ENCODE measurements at places on chromosomes 11 and 22.

DNA sequence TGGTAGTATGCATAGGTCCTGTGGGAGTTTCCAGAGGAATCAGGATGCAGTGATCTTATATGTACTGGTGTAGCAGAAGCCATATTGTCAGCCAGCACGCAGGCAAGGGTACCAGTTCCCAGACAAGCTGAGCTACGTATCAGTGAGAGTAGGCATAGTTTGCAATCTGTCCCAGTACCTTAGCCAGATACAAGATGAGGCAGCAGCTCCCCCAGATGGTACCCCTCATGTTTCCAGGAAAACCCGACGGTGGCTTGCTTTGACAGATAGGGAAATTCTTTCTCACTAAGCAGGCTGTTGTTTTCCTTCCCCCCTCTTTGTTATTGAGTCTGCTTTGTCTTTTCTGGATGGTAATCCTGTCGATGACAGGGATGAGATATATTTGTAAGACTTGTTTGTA, 109.7 kb upstream of the RRM1 start:
- no peak for DNase-seq

GRCh38 chr11:28738549-28738948, 630.4 kb downstream of the METTL15 start:
- DNase-seq = no peak

DNA sequence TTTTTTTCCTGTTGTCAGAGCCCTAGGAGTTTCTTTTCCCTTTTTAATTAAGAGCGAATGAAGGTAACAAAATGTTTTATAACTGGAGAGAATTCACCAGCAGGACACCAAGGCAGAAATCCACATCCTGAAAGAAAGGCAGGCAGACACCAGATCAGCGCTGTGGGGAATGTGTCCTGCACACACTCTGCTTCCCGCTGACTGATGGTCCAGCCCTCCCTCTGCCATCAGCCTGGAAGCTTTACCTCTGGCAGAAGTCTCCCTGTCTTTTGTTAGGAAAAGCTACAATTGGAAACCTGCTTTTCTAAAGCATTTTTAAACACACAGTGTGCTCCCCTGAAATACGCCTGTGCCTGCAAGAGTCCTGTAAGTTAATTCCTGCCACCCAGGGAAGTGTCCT, 638.5 kb downstream of the NTM start:
- DNase-seq = no peak

DNA sequence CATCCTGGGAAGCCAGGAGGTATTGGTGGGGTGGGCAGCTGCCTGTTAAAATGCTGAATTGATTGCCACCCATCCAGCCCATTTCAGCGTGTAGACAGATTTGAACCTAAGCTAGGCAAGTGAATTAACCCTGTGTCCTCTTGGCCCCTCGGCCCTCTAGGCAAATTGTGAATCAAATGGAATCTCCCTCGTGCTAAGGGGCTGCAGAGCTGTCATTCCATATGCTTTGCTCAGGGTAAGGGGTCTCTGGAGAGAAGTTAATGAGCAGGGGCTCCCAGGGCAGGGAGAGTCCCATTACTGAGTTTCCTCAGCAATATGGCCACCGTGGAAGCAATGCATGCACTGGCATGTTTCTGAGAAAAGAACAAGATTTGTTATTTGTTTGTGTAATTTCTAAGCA, 117.7 kb upstream of the RCN1 start:
- no peak for DNase-seq

DNA sequence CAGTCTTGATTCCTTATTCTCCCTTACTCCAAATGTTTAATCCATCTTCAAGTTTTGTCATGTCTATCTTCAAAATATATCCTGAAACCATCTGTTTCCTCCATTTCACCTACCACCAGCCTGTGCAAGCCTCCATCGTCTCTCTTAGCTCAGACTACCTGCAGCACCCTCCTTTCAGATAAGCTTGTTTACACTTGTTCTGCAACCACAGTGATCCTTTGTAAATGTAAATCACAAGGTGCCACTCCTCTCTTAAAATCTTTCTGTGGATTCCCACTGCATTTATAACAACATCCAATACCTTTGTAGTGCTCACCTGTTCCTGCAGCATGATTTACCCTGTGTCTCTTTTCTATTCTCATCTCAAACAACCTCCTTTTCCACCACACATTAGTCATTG, 31.8 kb upstream of the GPR83 start:
- DNase-seq = no peak

GRCh38 chr22:20450551-20450906, 12.9 kb upstream of the SCARF2 start:
- no peak for DNase-seq

GRCh38 chr11:34271727-34272126, 86.1 kb downstream of the ABTB2 start:
- DNase-seq = no peak

DNA sequence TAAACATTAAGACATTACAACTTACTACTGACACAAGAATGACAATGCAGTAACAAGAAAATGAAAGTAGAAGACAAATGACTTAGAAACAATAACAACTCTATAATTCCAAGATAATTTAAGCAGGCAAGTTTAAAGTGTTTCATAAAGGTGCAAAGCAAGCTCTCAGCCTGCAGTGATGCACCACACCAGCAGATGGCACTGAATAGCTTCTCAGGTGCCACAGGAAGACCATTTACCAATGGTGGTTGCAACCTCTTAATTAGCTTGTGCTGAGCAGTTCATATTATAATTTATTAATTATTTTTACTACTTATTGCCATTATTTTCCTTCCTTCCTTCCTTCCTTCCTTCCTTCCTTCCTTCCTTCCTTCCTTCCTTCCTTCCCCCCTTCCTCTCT, 60.6 kb downstream of the NXPE2 start:
- DNase-seq = peak; percentile 78

GRCh38 chr11:117226388-117227385, 5.2 kb downstream of the PCSK7 start:
- DNase-seq = peak; percentile 87

DNA sequence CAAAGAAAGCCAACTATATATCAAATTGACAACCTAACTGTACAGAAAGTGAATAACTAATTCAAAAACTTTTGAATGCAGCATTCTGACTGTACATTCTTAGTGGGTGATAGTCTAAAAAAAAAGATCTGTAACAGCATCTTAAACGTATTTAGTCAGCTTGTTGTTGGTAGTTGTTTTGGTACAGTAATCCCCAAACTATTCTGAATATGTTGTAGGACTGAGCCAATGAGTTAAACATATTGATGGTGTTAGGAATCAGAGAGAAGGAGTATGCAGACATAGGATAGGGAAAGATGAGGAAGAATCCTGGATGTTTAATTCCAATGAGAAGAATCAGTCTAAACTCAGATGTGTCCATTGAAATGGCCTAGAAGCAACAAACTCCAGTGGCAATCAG, 41.9 kb upstream of the KIRREL3 start:
- no peak for DNase-seq

- no peak for DNase-seq
Measured at GRCh38 chr22:32562401-32562800, 87.8 kb downstream of the FBXO7 start.

- DNase-seq = no peak
Measured at GRCh38 chr11:132365650-132366049, 995.2 kb downstream of the NTM start.

DNA sequence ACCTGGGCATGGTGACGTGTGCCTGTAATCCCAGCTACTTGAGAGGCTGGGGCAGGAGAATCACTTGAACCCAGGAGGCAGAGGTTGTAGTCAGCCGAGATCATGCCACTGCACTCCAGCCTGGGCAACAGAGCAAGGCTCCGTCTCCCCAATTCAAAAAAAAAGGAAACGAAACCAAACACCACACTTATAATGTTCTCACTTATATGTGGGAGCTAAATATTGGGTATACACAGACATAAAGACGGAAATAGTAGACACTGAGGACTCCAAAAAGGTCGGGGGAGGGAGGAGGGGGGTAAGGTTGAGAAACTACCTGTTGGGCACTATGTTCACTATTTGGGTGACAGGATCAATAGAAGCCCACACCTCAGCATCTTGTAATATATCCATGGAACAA, 94.3 kb downstream of the GAB2 start:
- DNase-seq = no peak

DNA sequence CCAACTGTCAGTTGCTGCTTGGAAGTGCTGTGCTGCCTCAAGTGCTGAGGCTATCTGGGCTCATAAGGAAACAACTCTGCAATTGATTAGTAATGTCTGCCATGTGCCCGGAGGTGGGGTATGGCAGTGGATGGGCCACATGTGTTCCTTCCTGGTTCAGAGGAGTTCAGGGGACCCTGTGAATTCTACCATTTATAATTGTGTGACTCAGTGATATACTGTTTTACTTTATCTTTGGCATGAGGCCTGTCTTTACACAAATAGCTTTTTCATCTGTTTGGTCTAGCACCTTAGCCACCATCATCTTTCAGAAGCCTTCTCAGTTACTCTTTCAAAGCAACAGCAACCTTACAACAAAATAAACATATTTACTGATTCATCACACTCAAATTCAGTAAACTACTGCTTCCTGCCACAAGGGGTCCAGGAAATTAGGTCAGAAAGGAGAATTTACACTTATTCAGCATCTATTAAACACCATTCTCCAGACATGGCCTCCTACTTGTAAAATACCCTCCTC, 20.9 kb downstream of the DKK3 start:
- no peak for DNase-seq

- DNase-seq = peak; percentile 67
Measured at GRCh38 chr22:26172389-26172990, 3.2 kb downstream of the SEZ6L start.

- DNase-seq = peak; percentile 43
Measured at GRCh38 chr22:42947211-42947990, 67.5 kb downstream of the PACSIN2 start.

DNA sequence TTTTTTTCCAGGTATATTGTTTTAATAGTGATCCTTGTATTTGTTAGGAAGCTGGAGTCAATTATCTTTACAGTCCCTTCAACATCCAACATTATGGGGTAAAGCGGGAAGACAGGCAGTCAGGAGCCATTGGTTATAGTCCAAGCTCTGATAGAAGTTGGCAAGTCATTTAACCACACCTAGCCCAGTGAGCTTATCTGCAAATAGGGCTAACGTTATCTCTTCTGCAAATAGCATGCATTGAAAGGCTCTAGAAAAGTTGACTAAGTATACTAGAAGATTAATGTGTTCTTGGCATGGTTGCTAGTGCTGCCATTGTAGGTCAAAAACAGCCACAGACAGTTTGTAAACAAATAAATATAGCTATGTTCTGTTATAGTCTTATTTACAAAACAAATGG, 520.7 kb downstream of the OPCML start:
- no peak for DNase-seq

- no peak for DNase-seq
Measured at GRCh38 chr11:24253237-24253760, 243.6 kb upstream of the LUZP2 start.

- DNase-seq = no peak
Measured at GRCh38 chr11:109961261-109961660, 131.9 kb upstream of the ZC3H12C start.

GRCh38 chr22:19177164-19178064, 1.1 kb downstream of the SLC25A1 start:
- DNase-seq = no peak

GRCh38 chr11:28137832-28138231, 29.6 kb downstream of the METTL15 start:
- DNase-seq = no peak

- no peak for DNase-seq
Measured at GRCh38 chr11:120509346-120510053, 2.0 kb upstream of the GRIK4 start.

DNA sequence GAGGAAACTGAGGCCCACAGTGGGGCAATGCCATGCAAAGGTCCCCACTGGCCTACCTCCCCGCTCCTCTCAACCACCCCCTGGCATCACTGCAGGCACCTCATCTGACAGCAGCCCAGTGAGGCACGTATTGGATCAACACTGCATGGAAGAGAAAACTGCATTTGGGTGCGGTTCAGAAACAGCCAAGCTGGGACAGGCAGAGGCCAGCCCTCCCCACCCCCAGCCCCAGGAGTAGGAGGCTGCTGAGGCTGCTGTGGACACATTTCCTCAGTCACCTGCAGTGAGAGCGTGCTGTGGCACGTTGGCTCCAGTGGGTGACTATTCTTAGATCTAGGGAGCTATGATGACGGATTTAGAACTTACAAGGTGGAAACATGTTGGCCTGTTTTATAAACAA, 63.7 kb downstream of the KCNC1 start:
- no peak for DNase-seq

DNA sequence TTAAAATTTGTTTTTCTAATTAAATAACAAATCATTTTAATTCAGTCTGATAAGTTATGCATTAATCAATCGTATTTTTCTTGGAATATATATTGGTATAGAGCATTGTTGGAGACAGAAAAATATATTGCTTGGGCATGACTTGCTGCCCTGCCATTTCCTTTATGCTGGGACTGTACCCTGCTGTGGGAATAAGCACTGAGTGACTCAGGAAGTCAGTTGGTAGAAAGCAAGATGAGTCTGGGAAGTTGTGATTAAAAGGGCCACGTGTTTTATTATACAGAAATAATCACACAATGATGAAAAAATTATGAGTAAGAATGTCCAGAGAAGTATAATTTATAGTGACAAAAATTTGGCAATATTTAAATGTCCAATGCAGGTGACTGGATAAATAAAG, 139.5 kb downstream of the KIF18A start:
- DNase-seq = no peak

DNA sequence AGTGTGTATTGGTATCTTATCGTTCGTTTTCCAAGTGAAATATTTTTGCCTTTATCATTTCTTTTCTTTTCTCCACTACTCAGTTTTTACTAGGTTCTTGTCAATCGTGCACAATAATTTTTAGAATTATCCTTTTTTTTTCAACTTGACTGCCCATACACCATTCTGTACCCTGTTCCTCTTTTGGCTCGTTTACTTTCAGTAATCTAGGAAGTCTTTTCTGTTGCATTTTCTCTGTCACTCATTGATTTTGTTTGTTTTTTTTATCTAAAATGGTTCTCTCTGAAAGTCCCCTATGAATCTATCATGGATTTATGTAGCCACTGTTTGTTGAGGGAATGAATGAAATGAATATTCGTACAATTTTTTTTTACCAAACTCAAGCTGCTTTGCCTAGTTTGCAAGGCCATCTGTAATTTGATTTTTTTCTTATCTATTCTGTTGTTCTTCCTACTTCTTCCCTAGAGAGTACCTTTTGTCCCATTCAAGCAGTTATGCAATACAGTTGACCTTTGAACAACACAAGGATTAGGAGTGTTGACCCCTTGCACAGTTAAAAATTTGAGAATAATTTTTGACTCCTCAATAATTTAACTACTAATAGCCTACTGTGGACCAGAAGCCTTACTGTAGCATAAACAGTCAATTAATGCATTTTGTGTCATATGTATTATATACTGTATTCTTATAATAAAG, 166.3 kb downstream of the TMEM135 start:
- no peak for DNase-seq

DNA sequence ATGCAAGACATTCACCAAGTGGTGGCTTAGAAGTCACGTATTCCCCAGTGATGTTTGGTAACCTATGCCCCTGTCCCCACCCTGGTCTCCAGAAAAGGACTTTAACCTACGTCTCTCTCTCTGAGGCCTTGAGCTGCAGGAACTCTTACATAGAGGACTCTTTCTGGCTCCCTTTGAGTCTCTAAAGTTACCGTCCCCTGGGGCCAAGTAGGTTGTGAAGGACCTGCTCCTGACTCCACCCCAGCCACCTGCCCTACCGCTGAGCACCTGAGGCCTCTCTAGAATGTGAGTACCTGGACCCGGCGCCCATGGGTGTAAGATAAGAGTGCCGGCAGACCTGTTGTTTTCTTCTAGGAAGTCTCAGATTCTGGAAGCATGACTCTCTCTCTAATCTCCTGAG, 95.4 kb downstream of the TIMP3 start:
- DNase-seq = no peak

Measured in NCI-H1105 treated with DMSO at 0.1 percent for 48 hours (cell line).